ENCODE measurements at places on chromosomes 13 and 19. TPM values are rescaled to one million over a fixed set of nuclear protein-coding genes. Genes with fewer than 3 reads are reported as not detected.

The CRTC1 gene
- total RNA-seq = 4.0 TPM

The MIA gene
- not detected for total RNA-seq

The NCAN gene
- total RNA-seq = 0.03 TPM

The LHB gene
- total RNA-seq = not detected

The IGFL1 gene
- 2.0 TPM for total RNA-seq

The RANBP3 gene
- 43.9 TPM for total RNA-seq

The MRPS31 gene
- 13.6 TPM for total RNA-seq

The NCR1 gene
- total RNA-seq = not detected

The SGTA gene
- total RNA-seq = 79.5 TPM

The SCN1B gene
- total RNA-seq = 20.9 TPM

The LGALS4 gene
- 1.8 TPM for total RNA-seq

The PSG7 gene
- total RNA-seq = 0.07 TPM

The KLF12 gene
- total RNA-seq = 2.3 TPM

The EVI5L gene
- 1.5 TPM for total RNA-seq

The RFPL4A gene
- total RNA-seq = 0.53 TPM

The C1QTNF9B gene
- not detected for total RNA-seq

The PRSS57 gene
- total RNA-seq = not detected

The CLDN10 gene
- not detected for total RNA-seq

The B3GNT3 gene
- 6.1 TPM for total RNA-seq

The SULT2B1 gene
- 16.8 TPM for total RNA-seq

The MTIF3 gene
- total RNA-seq = 21.7 TPM

The PRX gene
- 1.3 TPM for total RNA-seq

The RXFP2 gene
- not detected for total RNA-seq

The TNNT1 gene
- total RNA-seq = 130 TPM

The FBN3 gene
- not detected for total RNA-seq

The ERF gene
- 99.1 TPM for total RNA-seq

The KLHL26 gene
- total RNA-seq = 3.4 TPM

The BRSK1 gene
- 2.9 TPM for total RNA-seq

The ZNF528 gene
- total RNA-seq = 0.21 TPM

The RAB3A gene
- total RNA-seq = 0.56 TPM

The TJP3 gene
- 0.49 TPM for total RNA-seq

The MYPOP gene
- 7.6 TPM for total RNA-seq

The VSTM1 gene
- 0.47 TPM for total RNA-seq

The IRS2 gene
- total RNA-seq = 23.3 TPM

The TEX29 gene
- not detected for total RNA-seq

The CDC42EP5 gene
- total RNA-seq = 0.17 TPM

The RNF17 gene
- total RNA-seq = not detected

The CNN2 gene
- 88.2 TPM for total RNA-seq

The C1QTNF9 gene
- total RNA-seq = not detected

The UBAC2 gene
- 56.7 TPM for total RNA-seq

The COX6B2 gene
- 1.2 TPM for total RNA-seq

The FUZ gene
- total RNA-seq = 11.6 TPM

The ZNF559 gene
- total RNA-seq = 3.6 TPM

The THAP8 gene
- total RNA-seq = 6.8 TPM

The KCNJ14 gene
- total RNA-seq = 1.5 TPM

The PNMA8A gene
- total RNA-seq = 10.0 TPM

The CYP4F3 gene
- 3.5 TPM for total RNA-seq

Data from A549 treated with GW870086 at 1 μM for 4 hours (cell line).